AG04450 (cell line): ENCODE measurements at places on chromosomes 5 and 9.

DNA sequence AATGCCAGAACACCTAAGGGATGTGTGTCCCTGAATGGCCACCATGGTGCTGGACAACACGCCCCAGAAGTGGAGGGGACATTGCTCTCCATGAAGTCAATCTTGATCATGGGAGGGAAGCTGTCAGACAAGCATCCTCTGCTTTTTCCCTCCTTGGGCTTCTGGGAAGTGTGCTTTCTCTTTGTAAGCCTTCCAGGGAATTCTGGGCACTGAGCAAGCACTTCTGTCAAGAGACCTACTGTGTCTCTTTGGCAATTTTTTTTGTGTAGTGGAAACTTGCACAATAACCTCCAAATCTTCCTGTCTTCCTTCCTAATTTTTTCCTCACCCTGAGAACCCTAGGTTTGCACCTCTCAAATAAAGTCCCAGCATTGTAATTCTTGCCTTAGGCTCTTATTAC lies 132.0 kb downstream of the SEC61B start:
- DNase-seq, result no peak

DNA sequence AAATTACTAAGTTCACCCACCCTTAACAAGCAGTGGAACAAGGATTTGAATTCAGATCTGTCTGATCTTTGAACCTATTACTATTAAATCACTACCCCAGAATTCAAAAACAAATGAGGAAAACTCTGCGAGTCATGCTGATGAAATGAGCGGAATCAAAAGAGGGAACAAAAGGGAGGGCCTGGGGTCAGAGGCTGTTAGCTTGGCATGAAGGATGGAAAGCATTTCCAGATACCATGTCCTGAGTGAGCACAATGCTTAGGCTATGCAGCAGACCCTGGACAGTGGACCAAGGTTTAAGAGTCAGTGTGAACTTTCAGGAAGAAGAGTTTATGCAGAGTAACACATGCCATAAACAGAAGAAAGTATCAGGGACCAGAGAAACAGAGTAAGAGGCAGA lies 30.5 kb downstream of the GRIA1 start:
- DNase-seq, result no peak

DNA sequence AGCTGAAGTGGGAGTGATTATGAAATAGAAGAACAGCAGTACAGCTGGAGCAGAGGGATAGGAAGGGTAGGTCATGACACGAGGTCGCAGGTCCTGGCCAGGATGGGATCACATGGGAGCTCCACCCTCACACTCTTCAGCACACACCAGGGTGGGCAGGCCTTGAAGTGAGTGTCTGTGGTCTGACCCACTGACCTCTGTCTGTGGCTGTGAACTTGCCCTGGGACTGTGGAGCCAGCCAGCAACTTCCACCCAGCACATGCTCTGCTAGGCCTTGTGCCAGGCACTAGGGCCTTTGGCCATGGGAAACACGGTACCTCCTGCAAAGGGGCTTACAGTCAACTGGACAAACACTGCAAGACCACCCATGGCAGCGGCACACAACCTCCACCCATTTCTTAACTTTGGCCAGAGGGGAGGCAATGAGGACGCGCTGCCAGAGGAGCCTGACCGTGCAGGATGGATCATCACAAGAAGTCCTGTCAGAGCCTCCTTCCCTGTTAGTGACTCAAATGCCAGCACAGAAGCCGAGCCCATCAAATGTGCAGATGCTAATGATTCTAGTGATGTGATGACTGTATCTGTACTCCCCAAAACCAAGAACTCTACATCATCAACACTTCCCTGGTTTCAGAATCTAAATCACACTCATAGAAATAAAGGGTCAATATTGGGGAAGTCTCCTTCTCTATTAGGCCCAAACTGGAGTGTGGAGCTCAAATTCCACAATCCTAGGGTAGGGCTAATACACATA lies 113.6 kb downstream of the DPYSL3 start:
- no peak for DNase-seq

DNA sequence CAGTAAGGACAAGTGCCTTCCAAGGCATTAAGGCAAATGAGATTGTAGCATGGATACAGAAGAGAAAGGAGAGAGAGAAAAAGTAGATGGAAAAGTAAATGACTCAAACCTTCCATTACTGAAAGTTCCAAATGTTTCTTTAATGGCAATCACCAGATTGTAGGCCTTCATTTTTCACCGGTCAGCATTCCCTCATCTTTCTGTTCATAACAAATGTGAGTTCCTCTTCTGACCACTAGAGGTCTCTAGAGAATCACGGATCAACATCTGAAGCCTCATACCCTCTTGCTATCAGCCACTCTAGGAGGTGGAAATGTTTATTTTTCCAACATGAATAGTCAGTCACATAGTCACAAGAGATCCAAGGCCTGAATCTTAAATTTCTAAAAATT lies 73.6 kb upstream of the RPS23 start:
- DNase-seq, result peak; percentile 53

- DNase-seq, result no peak
Observed at GRCh38 chr5:133589286-133589685, 23.1 kb downstream of the FSTL4 start.

- DNase-seq, result peak; percentile 4
Observed at GRCh38 chr9:98929071-98929470, 14.6 kb upstream of the COL15A1 start.

DNA sequence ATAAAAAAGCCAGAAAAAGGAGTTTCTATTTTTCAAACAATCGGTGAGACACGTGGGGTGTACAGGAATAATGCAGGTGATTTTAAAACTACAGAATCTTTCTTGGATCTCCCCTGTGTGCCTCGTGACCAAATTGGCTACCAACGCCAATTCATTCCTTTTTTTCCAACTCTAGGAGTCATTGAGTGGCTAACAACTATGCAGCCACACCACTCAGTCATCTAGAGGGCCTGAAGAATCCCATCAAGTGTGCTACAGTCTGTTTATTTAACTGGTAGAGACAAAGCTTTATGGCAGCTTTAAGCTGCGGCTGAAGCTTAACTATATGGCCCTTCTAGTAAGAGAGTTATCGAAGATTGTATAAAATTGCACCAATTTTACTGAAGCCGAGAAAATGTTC lies 113.1 kb upstream of the NIPBL start:
- no peak for DNase-seq

- no peak for DNase-seq
Observed at GRCh38 chr5:69270840-69271239, 36.2 kb downstream of the CDK7 start.

GRCh38 chr5:55855509-55855908 lies 4.4 kb downstream of the IL31RA start:
- no peak for DNase-seq

GRCh38 chr5:145247745-145248040 lies 587.4 kb downstream of the PRELID2 start:
- DNase-seq, result no peak

DNA sequence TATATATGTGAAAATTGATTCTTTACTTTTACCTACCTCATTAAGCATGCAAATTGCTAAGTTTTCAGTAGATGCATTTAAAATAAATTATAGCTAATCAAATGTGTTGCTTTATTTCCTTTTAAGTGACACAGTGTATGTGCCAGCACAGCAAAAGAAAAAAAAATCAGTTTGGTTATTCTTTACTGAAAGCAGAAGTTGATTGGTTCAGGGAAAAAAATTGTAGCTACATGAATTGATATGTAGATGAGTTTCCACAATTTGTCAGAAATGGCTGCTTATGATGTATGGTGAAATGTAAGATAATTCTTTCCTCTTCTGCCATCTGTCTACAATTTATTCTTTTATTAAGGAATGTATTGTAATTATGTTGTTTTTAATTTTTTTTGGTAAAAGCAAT lies 57.8 kb downstream of the PARP8 start:
- DNase-seq, result no peak

- DNase-seq, result no peak
Observed at GRCh38 chr5:9533562-9534364, 12.1 kb downstream of the SEMA5A start.

GRCh38 chr9:6133346-6134063 lies 82.1 kb upstream of the IL33 start:
- DNase-seq, result no peak

GRCh38 chr9:34982361-34982760 lies 7.2 kb upstream of the DNAJB5 start:
- no peak for DNase-seq

DNA sequence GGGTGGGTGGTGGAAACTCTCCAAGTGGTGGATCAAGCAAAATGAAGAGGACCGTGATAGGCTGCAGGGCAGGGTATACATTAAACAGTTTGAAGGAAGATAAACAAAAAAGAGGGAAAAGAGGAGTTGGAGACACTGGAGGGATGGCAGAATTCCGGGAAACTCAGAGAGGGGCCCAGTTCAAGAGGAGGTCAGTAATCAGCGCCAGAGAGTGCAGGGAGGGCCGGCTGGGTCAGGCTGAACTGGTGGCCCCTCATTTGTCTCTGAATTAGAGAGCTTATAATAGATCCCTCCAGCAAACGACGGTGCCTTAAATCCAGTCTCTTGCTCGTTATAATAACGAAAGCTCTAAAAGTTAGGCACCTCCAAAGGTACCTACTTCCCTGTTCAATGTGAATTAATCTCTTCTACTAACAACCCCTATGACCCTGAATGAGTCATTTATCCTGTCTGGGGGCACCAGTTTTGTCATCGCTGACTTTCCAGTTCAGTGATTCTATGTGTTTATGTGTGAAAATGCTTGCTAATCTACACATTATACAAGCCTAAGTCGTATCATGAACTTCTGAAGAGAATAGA lies 2.4 kb upstream of the ZSWIM6 start:
- no peak for DNase-seq

GRCh38 chr5:56340196-56340980 lies 107.3 kb upstream of the ANKRD55 start:
- no peak for DNase-seq

- no peak for DNase-seq
Observed at GRCh38 chr5:10621832-10622231, 58.0 kb downstream of the ANKRD33B start.

DNA sequence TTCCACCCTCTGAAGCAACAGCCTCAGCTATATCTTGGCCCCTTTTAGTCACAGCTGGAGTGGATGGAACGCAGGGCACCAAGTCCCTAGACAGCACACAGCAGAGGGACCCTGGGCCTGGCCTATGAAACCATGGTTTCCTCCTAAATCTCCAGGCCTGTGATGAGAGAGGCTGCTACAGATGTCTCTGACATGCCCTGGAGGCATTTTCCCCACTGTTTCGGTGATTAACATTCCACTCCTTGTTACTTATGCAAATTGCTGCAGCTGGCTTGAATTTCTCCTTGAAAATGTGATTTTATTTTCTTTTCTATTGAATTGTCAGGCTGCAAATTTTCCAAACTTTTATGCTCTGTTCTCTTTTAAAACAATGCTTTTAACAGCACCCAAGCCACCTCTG lies 384.8 kb downstream of the PRR16 start:
- DNase-seq, result no peak

DNA sequence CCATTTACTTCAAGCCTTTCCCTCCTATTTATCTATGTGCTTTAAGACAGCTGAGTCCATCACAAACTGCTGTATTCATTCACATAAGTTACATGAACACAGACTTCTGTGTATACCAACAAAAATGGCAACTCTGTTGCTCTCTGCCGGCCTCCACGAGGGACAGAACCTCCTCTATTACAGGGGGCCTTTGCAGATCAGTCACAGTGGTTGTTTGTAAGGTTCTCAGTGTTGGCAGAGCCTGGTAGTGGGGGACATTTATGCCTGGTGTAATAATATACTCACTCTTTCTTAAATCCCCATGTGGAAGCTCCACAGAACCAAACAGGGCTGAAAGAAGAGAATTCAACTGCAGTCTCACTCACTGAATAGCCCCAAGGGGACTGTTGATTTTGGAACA lies 76.5 kb downstream of the SLC1A1 start:
- no peak for DNase-seq

DNA sequence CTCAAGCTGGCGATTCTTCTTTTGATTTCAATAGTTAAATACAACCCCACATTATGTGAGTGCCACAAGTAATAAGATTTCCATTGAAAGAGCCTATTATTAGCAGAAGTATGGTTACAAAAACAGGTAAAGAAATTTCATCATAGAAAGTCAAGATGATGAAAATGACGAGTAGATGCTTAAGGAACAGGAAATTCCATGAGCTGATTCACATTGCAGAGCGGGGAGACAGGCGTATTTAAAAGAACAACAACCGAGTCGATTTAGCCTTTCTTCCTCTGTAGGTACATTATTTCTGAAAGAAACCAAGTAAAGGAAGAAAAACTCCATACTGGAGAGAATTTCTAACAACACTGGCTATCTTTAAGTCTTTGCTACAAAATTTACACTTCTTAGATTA lies 310.4 kb downstream of the SLF1 start:
- no peak for DNase-seq

DNA sequence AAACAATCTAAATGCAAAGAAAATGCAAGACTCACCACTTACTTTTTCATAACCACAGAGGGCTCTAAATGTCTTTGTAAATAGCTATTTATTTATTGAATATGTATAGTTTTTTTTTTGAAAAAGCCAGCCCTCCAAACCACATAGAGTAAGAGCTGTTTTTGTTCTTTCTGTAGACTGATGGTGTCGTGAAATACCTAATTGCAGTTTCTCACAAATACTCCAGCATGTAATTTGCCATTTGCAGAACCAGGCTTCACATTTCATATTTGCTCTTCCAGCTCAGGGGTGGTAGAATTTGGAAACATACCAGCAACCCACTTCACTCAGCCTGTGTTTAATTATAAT lies 159.8 kb downstream of the TMC1 start:
- DNase-seq, result no peak
